ENCODE measurements at places on chromosomes 12 and 14.

DNA sequence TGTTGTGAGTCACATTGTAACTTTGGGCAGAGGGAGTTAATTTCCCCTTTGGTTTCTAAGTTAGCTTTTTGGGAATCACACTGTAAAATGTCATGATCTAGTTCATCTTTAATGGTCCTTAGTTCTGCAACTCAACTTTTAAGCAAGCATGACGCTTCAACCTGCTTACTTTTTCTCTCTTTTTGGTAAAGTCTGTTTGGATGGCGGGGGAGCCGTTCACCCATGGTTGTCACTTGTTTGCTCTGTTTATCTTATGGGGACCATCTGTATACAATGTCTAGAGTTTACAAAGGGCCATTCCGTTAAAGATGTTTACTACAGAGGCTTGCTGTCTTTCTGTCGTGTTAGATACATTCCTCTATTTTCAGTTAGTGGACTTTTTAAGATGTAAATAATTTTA lies 172.0 kb downstream of the SRGAP1 start:
- no peaks in the 10 kb centered on the region for H3K36me3 ChIP-seq
- no peak overlapping the region for H3K27ac ChIP-seq
- no peaks in the 10 kb centered on the region for H3K4me1 ChIP-seq
- no peak for DNase-seq
- H3K4me3 ChIP-seq, result no peak overlapping the region

DNA sequence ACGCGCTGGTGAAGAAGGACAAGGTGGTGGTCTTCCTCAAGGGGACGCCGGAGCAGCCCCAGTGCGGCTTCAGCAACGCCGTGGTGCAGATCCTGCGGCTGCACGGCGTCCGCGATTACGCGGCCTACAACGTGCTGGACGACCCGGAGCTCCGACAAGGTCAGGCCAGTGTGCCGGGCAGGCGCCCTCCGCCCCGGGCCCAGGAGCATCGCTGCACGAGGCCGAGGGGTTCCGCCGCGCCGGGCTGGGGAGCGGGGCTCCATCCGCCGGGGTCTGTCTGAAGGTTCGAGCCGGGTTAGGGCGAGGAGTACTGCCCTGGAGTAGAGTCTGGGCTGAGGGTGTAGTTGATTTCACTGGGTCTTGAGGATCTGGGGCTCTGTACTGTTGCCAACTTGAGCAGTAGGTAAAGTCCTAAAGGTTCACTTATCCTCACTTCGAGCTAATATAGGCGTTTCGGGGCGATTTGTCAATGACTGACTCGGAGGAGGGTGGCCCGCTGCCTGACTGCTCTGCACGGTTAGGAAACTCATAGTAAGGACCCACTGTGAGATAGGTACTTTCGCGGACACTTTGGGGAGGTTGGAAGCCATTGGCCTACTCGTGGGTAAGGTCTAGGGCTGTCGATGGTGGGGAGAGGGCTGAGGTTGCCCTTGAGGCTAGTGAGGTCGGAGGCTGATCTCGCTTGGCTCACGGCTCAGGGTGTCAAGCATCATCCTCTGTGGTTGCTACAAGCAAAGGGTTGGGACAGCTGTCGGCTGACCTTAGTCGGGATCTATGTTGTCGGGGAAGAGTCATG lies 574 bp downstream of the GLRX5 start:
- H3K27ac ChIP-seq, result no peak overlapping the region
- H3K36me3 ChIP-seq, result no peaks in the 10 kb centered on the region
- H3K4me3 ChIP-seq, result peak overlapping the region; percentile 50
- H3K27me3 ChIP-seq, result no peaks in the 10 kb centered on the region
- peaks cover 3% of the 10 kb centered on the region for H3K4me1 ChIP-seq
- no peak for DNase-seq

DNA sequence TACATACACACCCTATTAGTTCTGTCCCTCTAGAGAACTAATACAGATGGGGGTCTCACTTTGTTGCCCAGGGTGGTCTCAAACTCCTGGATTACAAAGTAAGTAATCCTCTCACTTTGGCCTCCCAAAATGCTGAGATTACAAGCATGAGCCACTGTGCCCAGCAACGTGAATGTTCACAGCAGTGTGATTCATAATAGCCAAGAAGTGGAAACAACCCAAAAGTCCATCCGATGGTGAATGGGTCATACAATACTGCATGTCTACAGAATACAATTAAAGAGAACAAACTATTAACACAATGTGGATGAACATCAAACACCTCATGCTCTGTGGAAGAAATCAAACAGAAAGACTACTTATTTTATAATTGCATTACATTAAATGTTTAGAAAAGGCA lies 57.3 kb upstream of the SYNE2 start:
- H3K36me3 ChIP-seq, result no peaks in the 10 kb centered on the region
- no peak overlapping the region for H3K4me3 ChIP-seq
- H3K27me3 ChIP-seq, result no peaks in the 10 kb centered on the region
- no peak overlapping the region for H3K27ac ChIP-seq
- no peaks in the 10 kb centered on the region for H3K4me1 ChIP-seq
- no peak for DNase-seq

DNA sequence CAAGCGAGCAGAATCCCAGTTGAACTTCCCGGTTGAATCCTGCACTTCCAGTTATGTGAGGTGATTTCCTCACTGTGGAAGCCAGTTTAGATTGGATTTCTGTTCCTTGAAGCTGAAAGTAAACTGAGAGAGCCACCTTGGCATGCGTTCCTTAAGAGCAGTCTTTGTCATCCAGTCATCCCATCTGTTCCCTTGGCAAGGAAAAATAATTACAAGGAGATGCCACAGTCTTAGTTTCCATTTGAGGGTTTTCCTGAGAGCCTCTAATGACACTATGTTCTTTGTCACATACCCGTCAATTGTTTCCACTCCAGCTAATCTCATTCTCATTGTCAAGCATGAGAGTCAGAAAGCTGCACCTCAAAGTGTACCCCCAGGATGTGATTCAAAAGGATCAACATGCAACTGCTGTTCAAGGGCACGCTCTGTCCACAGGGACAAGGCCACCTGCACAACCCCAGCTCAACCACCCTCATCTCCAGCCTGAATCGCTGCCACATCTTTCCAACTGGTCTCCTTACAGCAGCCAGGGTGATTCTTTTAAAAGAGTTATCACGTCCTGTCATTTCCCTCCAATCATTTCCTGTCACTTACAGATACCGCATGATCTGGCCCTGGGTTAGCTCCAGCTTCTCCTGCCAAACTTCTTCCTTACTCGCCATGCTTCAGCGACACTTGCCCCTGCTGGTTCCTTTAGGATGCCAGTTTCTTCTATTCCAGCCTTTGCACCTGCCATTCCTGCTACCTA lies 18.0 kb upstream of the TCP11L2 start:
- no peaks in the 10 kb centered on the region for H3K36me3 ChIP-seq
- H3K4me1 ChIP-seq, result no peaks in the 10 kb centered on the region
- DNase-seq, result no peak
- H3K4me3 ChIP-seq, result no peak overlapping the region

- H3K4me1 ChIP-seq, result no peaks in the 10 kb centered on the region
- H3K36me3 ChIP-seq, result no peaks in the 10 kb centered on the region
- H3K4me3 ChIP-seq, result no peak overlapping the region
- no peaks in the 10 kb centered on the region for H3K27me3 ChIP-seq
- no peak overlapping the region for H3K27ac ChIP-seq
- no peak for DNase-seq
Observed at GRCh38 chr12:27967551-27968054, 4.9 kb downstream of the PTHLH start.

DNA sequence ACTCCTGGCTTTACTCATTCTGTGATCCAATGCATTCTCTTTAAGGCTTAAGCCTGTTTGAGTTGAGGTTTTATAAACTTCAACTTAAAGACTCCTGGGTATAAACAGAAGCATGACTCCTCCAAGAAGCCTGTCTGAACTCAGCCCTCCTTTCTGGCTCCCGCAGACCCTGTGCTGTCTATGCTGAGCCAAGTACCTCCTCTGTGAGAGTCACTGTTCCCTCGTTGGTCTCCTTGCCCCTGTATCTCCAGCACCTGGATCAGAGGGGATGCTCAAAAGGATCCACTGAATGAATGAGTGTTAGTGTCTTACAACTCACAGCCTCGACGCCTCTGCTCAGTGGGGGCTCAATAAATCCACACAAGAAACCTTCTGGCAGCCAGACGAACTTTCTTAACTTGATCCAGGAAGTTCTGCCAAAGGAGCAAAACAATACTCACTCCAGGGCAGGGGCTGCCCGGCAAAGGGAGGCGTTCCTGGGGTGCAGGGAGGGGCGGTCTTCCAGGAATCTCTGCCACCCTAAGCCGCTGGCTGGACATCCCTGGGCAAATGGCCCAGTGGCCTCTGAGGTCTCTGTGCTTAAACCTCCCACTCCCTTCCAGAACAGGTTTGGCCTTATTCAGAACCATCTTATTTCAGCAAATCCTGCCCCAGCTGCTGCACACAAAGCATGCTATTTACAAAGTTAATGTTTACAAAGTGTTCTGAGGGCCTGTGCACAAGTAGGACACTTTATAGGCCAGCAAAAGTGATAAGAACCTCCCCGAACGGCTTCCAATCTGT lies 32.9 kb downstream of the MAP1LC3B2 start:
- no peak overlapping the region for H3K27ac ChIP-seq
- H3K4me1 ChIP-seq, result peaks cover 2% of the 10 kb centered on the region
- H3K36me3 ChIP-seq, result no peaks in the 10 kb centered on the region
- H3K27me3 ChIP-seq, result no peaks in the 10 kb centered on the region

GRCh38 chr14:49050822-49051221 lies 535.4 kb downstream of the RPS29 start:
- H3K27ac ChIP-seq, result no peak overlapping the region
- no peaks in the 10 kb centered on the region for H3K36me3 ChIP-seq
- no peak for DNase-seq
- no peak overlapping the region for H3K4me3 ChIP-seq

GRCh38 chr12:101051151-101051550 lies 158.9 kb downstream of the SLC5A8 start:
- no peak overlapping the region for H3K4me3 ChIP-seq
- H3K27ac ChIP-seq, result no peak overlapping the region
- H3K36me3 ChIP-seq, result no peaks in the 10 kb centered on the region
- H3K4me1 ChIP-seq, result peaks cover 2% of the 10 kb centered on the region
- H3K27me3 ChIP-seq, result no peaks in the 10 kb centered on the region

DNA sequence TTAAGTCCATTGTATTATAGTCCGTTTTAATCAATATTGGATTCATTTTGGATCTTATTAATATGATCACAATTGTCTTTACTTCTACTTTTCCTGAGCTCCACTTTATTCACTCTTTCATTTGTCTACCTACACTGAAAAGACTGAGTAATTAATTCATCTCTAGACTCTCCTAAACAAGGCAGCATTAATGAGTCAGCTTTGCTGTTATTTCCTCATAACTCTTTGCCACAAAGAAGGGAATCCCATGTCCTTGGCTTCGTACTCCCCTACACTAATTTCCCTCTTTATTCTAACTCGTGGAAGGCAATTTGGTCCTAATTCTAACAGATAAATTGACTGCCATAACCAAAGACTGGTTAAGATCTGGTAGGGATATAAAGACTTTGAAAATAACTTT lies 91.9 kb downstream of the ARMH4 start:
- H3K4me3 ChIP-seq, result no peak overlapping the region
- no peaks in the 10 kb centered on the region for H3K36me3 ChIP-seq
- no peak for DNase-seq
- H3K4me1 ChIP-seq, result no peaks in the 10 kb centered on the region

- no peaks in the 10 kb centered on the region for H3K36me3 ChIP-seq
- no peaks in the 10 kb centered on the region for H3K27me3 ChIP-seq
- H3K27ac ChIP-seq, result no peak overlapping the region
- peak; percentile 65 for DNase-seq
- no peak overlapping the region for H3K4me3 ChIP-seq
Observed at GRCh38 chr14:94681300-94682060, 69.3 kb downstream of the SERPINA3 start.

DNA sequence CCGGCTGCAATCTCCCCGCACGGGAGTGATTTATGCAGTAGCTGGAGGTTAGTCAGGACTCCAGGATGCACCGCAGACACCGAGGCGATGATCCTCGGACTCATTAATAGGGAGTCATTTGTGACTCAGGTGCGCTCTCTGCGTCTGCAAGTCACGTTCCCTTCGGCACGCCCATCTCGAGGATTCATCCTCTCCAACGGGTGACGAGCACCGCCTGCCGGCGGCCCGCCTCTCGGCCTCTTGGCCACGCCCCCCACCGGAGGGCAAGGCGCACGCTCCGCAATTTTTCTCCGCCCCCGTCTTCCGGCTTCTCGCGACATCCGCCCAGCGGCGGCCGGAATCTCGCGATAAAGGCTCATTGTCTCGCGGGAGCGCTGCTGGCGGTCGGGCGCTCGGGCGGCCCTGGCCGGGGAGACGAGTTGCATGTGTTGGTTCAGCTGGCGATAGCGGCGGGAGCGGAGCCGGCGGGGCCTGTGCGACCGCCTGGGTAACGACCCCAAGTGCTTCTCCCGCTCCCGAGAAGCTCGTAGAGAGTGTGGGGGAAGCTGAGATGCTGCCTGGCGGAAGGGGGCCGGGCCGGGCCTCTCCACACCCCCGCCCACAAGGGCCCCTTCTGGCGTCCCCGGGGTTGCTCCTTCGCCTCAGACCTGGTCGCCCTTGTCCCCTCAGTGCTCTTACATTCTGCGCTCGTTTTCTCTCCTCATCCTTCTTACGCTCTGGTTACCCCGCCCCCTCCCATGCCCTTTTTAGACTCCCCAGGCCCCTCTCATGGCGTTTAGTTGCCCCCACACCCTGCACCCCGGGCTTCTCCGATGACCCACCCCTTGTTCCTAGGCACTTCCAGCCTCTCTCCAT lies at the start of gene DENR:
Gene DENR, plus strand, starts transcription at position 361 of the 855 bp plus-strand sequence. CDS start 878 bp downstream, outside the sequence.
- peak; percentile 100 for DNase-seq
- H3K27me3 ChIP-seq, result no peaks in the 10 kb centered on the region
- H3K4me1 ChIP-seq, result no peaks in the 10 kb centered on the region

DNA sequence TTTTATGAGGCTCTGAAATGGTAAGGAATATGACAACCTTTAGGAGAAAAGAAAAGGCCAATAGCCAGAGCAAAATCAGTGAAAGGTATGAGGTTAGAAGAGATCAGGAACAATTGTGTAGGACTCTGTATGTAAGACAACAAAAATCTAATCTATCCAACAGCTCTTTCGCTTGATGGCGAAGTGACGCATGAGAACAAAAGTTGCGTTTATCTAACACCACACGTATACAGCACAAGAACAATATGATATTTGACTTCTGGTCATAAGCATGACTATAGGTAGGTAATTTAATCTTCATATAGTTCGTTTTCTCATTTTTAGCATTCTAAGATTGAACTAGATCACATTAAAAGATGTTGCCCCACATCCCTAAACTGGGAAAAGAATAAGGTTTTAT lies 1.5 kb downstream of the CLECL1 start:
- H3K27me3 ChIP-seq, result no peaks in the 10 kb centered on the region
- no peak overlapping the region for H3K4me3 ChIP-seq
- no peaks in the 10 kb centered on the region for H3K4me1 ChIP-seq
- H3K36me3 ChIP-seq, result no peaks in the 10 kb centered on the region

DNA sequence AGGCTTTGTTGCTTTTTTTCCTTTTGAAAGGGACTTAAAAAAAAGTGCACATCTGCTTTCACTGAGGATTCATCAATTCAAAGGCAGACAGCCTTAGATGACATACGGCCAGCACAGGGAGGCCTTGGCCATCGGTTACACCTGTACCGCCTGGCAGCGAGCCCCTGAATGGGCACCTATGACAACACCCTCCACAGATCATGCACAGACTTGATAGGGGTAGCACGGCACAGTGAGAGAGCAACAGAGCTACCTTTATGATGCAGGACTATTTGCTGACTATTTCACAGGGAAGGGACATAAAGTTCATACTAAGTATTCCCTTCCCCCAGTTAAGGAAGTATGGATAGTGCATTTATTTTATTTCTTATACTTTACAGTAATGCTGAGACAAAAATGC lies 137.9 kb upstream of the ARID2 start:
- no peaks in the 10 kb centered on the region for H3K4me1 ChIP-seq
- no peaks in the 10 kb centered on the region for H3K27me3 ChIP-seq

Measured in aorta (tissue), 5 donors.